ENCODE measurements at places on chromosomes 12 and 14.

- no peak for DNase-seq
These were observed 4.0 kb downstream of the SIX1 start for GRCh38 chr14:60645126-60645741.

DNA sequence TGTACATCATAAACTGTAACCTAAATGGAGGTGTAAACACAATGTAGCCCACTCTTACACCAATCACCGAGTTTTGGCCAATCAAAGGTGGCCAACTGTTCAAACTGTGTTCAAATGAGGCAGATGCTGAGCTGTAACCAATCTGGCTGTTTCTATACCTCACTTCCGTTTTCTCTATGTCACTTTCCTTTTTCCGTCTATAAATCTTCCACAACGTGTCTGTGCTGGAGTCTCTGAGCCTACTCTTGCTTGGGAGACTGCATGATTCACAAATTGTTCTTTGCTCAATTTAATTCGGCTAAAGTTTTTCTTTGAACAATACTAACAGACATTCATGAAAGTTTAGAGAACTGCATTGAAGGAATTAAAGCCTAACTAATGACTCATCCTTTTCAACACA is 547.1 kb upstream of the USP15 start:
- DNase-seq, result no peak

DNA sequence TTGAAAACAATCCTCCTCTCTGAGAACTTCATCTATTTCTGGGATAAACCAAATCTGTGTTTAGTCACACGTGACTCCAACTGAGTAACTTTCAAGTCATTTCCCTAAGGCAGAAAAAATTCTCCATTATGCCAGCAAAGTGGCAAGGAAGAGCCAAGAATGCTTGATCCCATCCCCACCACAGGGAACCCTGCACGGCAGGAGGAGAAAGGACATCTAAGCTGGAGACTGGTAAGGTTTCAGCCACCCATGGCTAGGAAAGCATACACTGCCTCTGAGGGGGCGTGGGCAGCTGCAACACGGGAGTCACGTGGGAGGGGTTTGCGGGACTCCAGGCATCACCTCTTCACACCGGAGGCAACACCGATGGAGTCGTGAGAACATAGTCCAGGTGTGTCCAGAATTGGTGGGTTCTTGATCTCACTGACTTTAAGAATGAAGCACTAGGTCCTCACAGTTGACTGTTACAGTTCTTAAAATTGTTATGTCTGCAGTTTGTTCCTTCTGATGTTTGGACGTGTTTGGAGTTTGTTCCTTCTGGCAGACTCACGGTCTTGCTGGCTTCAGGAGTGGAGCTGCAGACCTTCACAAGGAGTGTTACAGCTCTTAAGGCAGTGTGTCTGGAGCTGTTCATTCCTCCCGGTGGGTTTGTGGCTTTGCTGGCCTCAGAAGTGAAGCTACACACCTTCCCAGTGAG is 2.7 kb upstream of the SIVA1 start:
- no peak for DNase-seq

GRCh38 chr12:32076941-32077340 is 29.7 kb upstream of the BICD1 start:
- no peak for DNase-seq

DNA sequence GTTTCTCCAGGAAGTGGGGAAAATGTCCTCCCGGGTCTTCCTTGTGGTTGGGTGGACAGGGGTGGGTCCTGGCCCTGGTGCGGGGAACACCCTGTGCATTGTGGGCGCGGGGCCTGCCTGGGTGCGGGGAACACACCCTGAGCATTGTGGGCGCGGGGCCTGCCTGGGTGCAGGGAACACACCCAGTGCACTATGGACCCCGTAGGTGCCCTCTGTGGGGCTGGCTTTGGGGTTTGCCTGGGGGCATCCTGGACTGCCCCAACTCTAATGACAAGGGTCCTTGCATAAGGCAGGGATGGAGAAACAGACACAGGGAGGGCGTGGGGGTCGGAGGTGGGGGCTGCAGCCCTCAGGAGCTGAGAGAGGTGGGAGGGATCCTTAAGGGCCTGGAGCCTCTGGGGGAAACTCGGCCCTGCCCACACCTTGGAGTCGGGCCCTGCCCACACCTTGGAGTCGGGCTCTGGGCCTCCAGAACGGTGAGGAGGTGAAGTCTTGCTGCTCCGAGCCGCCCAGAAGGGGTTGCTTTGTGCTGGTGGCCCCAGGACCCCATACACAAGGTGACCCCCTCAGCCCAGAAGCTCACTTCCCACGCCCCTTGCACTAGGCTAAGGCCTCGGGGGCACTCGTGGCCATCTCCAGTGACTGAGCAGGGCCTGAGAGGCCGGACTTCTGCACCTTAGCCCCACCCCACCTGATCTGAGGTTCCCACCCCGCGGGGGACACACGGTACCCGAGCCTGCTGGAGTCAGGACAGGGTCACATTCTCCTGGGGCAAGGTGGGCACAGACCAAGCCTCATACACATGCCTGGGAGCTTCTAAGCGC is 69.3 kb downstream of the GALNT9 start:
- DNase-seq, result no peak

DNA sequence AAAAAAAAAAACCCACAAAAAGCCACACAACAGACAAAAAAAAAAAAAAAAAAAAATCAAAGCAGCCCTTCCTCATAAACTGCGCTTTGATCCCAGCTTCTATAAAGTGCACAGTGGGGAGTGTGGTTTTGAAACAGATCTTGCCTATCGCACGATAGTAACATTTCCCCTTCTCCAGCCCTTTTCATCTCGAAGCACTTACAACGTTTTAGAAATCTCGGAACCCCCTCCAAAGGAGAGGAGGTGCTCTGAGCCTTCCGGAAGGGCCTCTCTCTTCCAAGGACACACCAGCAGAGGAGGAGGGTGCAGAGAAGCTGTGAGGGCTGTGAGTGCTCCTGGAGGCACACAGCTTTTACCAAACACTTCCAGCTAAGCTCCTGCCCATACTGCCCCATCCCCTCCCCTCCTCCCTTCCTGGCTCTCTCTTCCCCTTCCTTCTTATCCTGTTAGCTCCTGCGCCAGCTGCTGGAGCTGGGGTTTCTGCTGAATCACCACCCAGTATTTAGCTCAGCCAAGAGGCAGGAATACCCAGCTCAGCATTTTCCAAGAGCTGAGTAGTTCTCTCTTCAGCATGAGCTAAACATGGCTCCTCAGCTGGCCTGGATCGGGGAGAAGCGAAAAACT is 28.4 kb downstream of the SLC7A8 start:
- no peak for DNase-seq

GRCh38 chr12:104494137-104494792 is 37.5 kb downstream of the CHST11 start:
- DNase-seq, result peak; percentile 44

- DNase-seq, result no peak
These were observed 41.9 kb downstream of the ATP23 start for GRCh38 chr12:57983146-57983857.

- peak; percentile 23 for DNase-seq
These were observed 601 bp downstream of the ZNF839 start for GRCh38 chr14:102320033-102320660.

- no peak for DNase-seq
These were observed 960.9 kb upstream of the FBXO33 start for GRCh38 chr14:40393143-40393542.

- no peak for DNase-seq
These were observed 13.3 kb downstream of the PCNX1 start for GRCh38 chr14:70920608-70921007.

- no peak for DNase-seq
These were observed at the start of gene LMNTD1 for GRCh38 chr12:25553098-25553497. Gene LMNTD1 (minus strand): TSS chr12:25553283. CDS start chr12:25552959, 324 bp downstream.

DNA sequence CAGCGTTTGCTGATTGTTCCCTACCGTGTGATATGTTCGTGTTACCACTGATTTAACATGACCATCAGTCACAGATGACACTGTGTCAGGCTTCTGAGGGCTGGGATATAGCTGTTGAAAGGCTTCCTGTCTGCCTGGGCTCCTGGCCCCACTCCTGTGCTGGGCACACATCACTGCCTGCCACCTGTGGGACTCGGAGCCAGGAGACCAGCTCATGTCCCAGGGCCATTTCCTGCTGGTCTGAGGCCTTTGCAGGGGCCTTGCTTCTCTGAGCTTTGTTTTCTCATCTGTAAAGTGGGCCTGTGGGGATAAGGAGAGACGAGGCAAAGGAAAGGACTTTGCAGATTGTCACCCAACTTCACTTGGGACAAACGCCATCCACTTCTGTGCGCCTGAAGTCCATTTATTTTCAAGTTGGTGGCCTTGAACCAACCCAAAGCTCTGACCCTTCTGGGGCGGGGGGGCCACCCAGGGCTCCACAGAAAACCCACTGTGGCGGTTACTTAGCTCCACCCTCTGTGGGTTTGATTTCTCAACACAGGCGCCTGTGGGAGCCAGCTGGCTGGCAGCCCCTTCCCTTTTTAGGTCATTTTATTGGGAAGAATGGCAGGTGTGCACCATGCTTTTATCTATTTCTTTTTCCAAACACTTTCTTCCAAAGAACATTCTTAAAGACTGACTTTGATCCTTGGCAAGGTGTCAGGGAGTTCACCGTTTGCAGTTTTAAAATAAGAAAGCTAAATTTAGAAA is 54.1 kb downstream of the BEGAIN start:
- no peak for DNase-seq

DNA sequence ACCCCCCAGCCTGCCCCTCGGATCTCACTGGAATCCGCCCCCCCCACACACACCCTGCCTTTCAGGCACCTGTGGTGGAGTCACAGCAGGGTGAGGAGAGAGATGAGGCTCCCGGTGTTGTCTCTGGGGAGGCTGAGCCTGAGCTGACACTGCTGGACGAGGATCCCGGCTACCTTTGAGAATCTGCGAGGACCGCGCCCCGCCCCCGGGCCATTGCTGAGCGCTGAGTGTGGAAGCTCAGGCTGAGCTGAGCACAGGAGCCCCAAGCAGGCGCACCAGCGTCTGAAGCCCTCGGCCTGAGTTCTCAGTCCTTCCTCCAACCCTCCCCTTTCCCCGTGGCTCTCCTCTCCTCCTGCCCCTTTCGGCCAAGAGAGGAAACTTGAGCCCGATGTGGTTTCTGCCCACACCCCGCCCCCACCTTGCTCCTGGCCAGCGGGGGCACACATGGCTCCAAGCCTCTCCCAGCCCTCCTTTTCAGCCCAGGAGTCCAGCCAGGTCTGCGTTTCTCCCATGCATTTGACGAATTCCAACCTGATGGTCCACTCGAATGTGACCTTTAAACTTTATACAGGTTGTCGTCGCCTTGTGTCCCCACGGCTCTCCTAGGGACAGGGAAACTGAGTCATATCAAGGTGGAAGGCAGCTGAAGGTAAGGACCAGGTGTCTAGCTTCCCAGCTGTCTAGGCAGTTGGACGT is at the start of gene NFE2:
Gene NFE2 (minus strand): TSS at position 284 of the 696 bp plus-strand sequence. CDS start 5,767 bp downstream, outside the sequence.
- no peak for DNase-seq

DNA sequence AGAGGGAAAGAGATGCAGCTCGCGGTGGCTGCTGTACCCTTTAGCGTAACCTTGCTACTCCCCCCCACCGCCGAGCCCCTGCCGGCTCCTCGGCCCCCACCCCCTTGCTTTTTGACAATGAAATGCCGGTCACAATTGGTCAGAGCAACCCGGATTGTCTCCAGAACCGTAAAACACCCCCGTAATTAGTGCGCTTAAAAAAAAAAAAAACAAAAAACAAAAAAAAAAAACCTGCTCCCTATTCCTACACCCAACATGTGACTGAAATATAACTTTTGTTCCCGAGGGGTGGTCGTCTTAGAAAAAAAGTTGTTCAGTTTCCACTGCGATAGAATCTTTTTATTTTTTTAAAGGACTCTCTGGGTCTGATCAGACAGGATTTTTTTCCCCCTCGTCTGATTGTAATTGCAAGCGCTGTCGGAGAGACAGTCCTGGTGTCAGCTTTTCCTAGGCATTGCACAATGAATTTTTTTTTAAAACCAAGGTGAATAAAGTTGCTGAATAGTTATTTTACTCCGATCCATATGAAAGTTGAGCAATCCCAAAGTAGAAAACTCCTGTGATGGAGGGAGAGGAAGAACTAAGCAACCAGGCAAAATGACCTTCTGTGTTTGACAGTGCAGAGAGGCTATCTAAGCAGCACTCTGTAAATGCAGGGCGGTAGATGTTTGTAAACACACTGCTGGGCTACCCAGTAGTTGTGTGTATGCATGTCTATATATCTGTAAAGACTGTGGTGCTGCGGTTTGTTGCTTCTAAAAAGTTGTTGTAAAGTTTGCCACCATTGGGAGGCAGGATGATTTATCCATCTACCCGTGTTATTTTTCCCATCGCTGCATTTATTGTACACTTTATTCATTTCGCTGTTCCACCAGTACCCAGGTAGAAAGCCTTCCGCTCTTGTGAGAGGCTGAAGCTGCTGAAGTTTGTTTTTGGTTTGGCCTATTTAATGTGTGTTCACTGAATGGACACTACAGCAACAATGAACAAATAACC is 1.1 kb downstream of the ETV6 start:
- no peak for DNase-seq

DNA sequence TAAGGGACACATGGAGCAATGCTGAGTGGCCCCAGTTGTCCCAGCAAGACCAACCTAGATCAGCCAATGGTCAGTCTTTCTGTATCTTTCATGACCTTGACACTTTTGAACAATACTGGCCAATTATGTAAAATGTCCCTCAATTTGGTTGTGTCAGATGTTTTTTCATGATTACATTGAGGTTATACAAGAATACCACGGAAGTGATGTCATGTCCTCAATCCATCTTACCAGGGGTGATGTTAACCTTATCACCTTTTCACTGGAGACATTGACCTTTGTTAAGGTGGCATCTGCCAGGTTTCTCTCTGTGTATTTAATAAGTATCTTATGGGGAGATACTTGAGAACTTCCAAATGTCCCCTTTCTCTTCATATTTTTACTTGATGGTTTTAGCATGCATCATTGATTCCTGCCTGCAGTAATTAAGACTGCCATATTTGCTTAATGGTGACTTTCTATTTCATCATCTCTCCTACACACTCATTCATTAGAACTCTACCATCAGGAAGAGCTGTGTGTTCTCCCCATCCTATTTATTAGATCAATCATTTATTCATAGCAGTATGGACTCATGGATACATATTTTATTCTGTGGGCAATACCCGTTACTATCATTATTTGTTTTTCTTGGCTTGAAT is 64.7 kb upstream of the RFLNA start:
- no peak for DNase-seq

DNA sequence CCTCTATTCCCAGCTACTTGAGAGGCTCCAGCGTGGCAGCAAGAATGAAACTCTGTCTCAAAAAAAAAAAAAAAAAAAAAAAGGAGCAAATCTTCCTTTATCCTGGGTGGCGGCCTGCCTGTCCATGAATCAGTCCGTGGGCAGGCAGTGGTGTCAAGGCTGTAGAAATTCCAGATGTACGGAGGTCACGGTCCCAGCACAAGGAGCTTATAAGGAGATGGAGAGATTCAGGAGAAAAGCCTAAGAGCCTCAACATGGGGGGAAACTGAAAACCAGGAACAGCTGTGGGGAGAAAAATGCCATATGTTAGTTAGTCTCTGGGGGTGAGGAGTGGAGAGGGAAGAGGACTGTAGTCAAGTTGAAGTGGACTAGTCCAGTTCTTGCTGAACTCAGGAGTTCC is 130.5 kb upstream of the CRY1 start:
- no peak for DNase-seq

DNA sequence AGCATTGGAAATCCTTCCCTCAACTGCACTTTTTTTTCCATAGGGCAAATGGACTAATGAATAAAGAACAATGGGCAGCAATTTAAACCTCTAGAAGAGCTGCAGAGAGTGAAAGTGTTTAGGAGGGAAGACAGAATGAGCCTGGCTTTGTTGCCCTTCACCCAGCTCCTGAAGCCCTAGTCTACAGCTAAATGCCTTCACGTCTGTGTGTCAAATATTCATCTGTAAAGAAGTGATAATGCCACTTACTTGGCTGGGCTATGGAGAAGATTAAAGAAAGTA is 45.6 kb downstream of the FLRT2 start:
- DNase-seq, result no peak

All from activated T-helper 1 cell treated with Interleukin-2 at 50 U/mL for 16 hours (primary cell).